ENCODE measurements at places on chromosomes 1 and 21.
A peak's percentile ranks its signal among the peaks of the same experiment; 100 is the strongest.

DNA sequence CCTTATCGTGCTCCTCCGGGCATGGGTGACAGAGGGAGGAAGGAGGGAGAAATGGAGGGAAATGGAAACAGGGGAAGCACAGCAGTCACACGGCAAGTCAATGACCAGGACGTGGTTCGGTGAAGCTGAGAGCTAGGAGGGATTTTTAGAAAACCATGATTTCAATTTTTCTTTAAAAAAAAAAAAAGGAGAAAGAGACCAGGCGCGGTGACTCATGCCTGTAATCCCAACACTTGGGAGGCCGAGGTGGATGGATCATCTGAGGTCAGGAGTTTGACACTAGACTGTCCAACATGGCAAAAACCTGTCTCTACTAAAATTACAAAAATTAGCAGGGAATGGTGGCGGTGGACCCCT is 776 bp upstream of the TNFRSF9 start:
- no peak for DNase-seq

DNA sequence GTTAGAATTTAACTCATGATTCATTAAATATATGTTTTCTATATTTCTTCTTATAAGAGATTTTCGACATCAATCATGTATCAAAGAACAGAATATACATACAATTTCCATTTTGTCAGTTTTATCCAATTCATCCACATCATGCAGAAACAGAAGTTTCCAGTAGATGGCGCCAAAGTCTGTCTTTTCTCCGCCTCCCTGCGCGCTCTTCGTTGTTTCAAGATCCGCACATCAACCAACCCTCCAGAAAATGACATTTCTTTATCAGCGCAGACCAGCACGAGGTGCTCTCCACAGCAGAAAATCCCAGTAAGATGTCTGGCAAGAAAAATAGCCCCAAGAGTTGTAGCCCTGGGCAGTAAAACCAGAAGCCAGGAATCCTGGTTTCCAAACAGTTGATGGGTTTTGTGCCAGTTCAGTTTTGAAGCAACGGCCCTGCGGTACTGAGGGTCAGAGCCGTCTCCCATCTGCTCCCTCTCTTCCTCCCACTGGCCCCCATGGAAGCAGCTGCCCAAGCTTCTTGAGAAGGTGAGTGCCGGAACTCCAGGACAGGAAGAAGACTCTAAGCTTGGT is 38.6 kb upstream of the GPR137B start:
- peak; percentile 11 for DNase-seq

- no peak for DNase-seq
Observed at GRCh38 chr1:167812972-167813371, 91.2 kb downstream of the MPZL1 start.

DNA sequence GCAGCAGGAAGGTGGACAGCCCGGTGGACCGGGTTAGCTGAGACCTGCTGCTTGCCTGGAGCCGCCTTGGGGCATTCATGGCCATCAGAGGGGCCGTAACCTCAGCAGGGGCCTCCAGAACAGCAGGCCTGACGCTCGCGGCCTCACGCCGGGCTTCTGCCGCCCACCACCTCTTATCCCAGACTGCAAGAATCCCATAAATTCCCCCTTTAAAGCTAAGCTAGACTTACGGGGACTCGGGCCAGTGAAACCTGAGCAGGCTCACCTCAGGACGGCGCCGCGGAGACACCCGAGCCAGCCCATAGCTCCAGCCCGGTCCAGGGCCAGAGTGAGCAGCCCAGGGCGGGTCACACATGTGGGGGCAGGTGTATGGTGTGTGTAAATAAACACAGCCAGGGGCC is 132.3 kb downstream of the GLIS1 start:
- no peak for DNase-seq

GRCh38 chr1:233440951-233441401 is 113.5 kb downstream of the MAP3K21 start:
- DNase-seq, result no peak

DNA sequence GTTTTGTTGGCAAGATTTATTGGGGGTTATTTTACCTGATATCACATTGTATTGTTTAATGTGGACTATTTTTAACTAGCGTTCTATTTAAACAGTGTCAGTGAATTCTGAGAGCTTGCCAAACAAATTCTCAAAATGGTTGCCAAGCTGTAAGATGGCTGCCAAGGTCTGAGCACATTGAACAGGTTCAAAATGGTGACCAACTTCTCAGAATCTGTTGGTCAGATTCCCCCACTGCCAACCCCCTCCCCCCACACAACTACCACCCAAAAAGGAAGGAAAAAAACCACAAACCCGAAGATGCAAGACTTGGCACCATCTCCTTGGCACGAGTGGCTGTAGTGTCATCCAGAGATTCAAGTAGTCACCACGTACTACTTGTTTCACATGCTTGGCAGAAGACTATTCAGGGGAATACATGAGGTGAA is 159.1 kb downstream of the NFIA start:
- no peak for DNase-seq

GRCh38 chr1:212496682-212497081 is 64.0 kb downstream of the NENF start:
- DNase-seq, result no peak

DNA sequence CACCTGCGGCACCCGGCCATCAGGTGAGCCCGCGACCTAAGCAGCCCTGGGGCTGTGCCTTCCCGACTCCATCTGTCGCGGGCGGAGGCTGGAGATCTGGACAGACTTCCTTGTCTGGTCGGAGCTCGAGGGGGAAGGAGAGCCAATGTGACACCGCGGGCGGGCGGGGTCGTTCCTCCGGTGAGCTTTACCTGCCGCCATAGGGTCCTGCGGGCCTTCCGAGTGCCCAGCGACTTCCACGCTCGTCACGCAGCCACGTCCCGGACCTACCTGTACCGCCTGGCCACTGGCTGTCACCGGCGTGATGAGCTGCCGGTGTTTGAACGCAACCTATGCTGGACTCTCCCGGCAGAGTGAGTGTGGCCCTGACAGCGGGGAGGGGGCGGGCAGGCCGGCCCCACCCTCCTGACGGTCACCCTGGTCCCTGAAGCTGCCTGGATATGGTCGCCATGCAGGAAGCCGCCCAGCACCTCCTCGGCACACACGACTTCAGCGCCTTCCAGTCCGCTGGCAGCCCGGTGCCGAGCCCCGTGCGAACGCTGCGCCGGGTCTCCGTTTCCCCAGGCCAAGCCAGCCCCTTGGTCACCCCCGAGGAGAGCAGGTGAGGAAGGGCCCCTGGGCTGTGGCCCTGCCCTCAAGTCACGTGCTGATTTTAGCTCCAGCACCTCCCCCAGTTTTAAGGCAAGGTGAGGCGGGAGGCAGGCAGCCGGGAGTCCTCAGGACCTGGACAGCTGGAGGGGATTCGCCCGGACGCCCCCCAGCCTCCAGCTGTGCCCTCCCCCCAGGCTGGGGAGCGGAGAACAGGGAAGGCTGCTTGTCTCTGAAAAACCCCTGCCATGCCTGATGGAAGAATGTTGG is 1.1 kb downstream of the PUSL1 start:
- DNase-seq, result no peak

- DNase-seq, result no peak
Observed at GRCh38 chr1:86430376-86430775, 6.4 kb downstream of the CLCA2 start.

GRCh38 chr1:113784104-113784779 is 25.0 kb upstream of the PHTF1 start:
- DNase-seq, result no peak

DNA sequence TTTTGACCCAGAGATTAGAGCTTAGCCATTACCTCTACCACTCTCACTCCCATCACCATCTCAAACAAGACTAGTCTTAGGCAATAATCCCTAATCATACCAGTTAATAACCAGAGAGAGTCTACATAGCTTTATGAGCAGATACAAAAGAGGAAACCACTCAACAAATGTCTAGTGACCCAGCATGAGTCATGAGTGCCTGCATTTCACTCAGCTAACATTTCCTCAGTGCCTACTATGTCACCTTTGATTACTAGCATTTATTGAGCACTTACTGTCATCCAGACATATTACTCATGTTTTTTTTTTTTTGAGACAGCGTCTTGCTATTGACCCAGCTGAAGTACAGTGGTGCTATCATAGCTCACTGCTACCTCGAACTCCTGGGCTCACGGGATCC is 35.9 kb upstream of the GALNT2 start:
- no peak for DNase-seq

- peak; percentile 12 for DNase-seq
Observed at GRCh38 chr1:11680270-11681070, 478 bp downstream of the MAD2L2 start.

DNA sequence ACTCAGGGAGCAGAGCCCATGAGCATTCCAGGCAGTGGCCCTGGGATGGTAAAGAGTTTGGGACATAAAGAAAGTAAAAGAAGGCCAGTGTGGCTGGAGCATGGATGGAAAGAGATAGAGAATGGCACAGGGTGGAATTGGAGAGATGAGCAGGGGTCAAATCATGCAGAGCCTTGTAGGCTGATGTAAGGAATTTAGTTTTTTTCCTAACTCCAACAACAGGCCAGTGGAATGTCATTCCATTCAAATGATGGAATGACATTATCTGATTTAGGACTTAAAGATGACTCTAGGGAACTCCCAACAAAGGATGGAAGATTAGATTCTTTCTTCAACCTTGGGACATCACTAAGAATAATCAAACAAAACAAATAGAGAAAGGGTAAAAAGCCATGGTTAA is 12.8 kb upstream of the S100A2 start:
- DNase-seq, result no peak

- DNase-seq, result no peak
Observed at GRCh38 chr1:154998201-154998780, 4.3 kb upstream of the ZBTB7B start.

- DNase-seq, result no peak
Observed at GRCh38 chr1:9990944-9991343, 6.1 kb upstream of the RBP7 start.

GRCh38 chr1:2229037-2229864 is 1.1 kb downstream of the SKI start:
- no peak for DNase-seq

- DNase-seq, result no peak
Observed at GRCh38 chr1:27621051-27621920, 13.7 kb downstream of the FGR start.

DNA sequence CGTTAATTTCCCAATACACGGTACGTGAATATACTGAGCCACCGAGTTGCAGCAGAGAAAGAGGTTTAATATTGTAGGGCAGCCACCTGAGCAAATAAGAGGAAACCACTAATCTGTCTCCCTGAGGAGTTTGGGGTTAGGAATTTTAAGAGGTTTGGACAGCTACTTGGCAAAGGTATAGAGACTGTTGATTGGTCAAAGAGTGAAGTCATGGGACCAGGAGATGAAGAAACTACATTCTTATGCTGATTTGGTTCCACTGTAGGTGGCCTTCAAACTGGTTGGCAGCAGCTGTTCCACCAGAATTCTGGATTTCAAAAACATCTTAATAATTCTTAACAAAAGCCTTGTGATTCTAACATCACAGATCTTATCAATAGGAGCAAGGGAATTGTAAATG is 485.4 kb upstream of the PRMT6 start:
- DNase-seq, result no peak

DNA sequence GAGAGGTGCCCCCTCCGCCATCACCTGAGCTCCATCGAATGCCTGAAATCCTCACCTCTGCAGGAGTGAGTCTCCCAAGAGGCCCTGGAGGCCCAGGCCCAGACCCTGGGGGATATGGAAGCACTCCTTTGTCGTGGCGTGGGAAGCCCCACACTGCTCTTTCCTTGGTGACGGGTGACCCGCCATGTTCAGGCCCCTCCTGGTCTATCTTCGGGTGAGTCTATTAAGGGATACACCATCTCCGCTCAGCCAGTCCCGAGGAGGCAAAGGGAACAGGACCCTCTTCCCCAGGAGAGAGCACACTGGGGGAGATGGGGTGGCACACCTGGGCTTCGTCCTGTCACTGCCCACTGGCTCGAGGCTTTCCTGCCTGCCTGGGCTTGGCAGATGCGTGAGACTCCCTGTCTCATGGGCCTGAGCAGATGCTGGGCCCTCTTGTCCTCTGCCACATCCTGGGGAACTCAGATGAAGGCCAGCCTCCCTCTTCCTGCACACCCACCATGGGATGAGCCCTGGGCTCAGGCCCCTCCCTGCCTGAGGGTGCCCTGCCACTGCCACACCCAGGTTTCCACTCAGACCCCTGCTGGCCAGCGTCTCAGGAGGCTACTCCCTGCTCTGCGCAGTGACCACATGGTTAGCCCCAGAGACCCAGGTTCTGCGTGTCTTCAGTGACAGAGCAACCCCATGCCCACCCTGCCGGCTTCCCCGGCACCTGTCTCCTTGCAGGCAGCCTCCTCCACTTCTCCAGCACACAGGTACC is 3.8 kb upstream of the NPHP4 start:
- DNase-seq, result no peak

DNA sequence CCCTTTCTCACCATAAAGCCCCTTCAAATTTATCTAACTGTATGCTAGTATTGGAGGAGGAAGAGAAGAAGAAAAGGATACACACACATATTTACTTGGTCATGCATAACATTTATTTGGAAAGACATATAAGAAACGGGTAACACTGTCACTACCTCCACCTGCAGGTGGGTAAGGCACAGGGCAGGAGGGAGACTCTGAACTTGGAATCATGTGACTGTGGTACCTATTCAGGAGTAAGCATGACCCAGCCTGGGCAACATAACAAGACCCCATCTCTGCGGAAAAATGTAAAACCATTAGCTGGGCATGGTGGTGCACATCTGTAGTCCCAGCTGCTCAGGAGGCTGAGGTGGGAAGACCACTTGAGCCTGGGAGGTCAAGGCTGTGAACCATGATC is 1.4 kb upstream of the PADI6 start:
- no peak for DNase-seq

GRCh38 chr1:53331446-53332185 is 3.7 kb upstream of the LRP8 start:
- no peak for DNase-seq

DNA sequence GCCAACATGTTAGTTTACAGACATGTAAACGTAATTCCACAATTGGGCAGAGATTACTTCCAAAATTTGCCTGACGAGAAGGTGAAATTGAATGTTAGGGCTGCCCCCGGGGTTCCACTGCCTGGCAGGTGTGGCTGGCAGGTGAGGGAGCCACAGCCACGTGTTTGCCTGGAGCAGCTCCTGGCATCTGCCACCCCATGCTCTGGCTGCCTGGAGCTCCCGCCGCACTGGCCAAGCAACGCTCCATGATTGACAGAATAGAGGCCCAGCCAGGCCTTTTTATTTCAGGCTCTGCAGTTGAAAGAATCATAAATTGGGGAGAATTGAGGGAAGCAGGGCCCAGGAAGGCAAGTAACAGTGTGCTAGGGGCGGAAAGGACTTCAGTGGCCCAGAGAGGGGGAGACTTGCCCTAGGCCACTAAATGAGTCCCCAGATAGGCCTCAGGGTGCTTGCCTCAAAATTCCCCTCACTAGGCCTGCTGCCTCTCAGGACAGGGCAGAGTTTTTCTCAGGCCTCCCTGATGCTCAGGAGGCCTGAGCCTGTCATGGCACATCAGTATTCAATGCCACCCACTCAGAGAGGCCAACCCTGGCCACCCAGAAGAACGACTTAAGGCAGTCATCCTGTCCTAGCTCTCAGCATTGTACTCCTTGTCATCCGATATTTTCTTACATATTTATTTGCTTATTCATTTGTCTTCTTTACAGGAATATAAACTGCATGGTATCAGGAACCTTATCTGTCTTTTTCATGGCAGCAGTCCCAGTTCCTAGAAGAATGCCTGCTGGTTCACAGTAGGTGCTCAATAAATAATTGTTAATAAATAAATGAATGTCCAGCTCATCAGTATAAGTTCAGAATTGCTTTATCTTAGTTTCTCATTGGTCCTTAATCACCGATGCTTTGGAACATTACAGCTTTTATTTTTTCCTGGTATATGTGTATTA is 16.6 kb upstream of the S1PR1 start:
- DNase-seq, result no peak

All from stimulated activated CD4-positive, alpha-beta T cell treated with anti-CD3 and anti-CD28 coated beads, Interleukin-15, amount 100 ng/mL, for 1 hour (primary cell).